ENCODE measurements at places on chromosomes 6 and 20.

DNA sequence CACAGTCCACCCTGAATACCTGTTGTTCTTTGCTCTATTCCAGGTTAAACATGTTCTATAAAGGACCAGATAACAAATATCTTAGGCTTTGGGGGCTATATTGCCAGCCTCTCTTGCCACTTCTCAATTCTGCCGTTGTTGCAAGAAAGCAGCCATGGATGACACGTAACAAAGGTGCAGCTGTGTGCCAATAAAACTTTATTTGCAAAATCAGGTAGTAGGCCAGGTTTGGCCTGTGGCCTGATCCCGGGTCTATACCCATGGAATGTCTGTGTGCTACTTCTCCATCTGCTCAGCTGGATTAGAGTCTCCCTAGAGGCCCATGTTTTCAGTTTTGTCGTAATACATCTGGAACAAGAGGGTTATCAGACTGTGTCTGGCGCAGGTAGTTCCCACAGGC is 175.3 kb upstream of the KCNG1 start:
- no peak for DNase-seq

GRCh38 chr6:126195625-126196236 is 144.2 kb upstream of the CENPW start:
- no peak for DNase-seq

DNA sequence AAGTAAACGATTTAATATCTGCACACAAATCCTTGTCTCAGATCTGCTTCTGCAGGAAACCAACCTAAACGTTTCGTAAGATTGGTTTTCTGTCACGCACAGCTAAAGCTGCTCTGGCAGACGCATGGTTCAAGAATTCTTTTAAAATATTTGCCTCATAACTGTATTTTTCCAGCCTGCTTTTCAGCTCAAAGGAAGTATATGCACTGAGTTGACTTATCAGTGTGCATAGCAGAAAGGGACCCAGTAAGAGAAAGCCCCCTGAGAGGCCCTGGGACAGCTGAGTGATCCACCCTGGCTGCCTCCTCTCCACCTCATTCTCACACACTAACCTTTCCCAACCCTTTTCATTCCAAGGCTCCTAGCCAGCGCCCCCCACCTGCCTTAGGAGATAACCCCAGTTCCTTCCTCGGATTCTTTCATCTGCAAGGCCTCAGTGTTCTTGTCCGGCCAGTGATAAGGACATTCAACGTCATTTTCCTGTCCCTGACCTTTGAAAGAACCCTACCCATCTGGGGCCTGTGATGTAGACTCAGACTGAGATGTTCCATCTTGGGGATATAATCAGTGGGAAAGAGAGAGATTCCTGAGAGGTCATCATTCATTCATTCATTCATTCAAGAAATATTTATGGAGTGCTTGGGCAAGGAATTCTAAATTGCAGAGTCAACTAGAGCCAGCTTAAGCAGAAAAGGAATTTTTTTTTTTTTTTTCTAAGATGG is 22.4 kb upstream of the SLC9A8 start:
- no peak for DNase-seq

DNA sequence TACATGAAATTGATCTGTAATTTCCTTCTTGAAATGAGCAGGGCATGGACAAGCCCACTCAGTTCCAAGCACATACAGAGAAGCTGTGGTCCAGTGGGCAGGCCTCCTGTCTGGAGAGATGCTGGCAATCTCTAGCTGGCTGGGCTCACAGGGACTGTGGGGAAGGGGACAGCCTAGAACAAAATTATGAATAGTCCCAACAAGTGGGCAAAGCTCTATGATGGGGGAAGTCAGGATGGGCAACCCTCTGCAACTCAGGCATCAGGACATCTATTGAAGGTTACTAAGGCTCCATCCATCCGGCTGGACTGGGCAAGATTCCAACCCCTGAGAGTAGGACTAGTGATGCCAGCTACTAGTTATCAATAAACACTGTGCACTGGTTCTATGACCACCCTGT is 40.9 kb downstream of the TRERF1 start:
- DNase-seq = no peak

DNA sequence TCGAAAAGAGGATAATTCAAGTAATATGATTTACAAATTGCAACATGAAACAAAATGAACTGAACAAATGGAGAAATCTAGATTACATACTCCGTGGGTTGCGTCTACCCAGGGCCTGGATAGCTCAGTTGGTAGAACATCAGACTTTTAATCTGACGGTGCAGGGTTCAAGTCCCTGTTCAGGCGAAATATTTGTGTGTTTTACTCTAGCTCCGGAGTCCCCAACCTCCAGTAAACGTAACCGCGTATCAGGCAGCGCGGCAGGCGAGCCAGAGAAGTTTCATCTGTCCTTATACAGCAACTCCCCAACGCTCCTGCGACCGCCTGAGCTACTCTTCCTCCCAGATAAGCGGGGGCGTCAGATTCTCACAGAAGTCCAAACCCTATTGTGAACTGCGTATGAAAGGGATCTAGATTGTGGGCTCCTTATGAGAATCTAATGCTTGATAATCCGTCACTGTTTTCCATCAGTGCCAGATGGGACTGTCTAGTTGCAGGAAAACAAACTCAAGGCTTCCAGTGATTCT is 176.1 kb downstream of the TRIM27 start:
- no peak for DNase-seq

- DNase-seq = no peak
These were observed 32.4 kb upstream of the SMOC2 start for GRCh38 chr6:168408504-168409136.

- DNase-seq = no peak
These were observed 1.5 kb downstream of the PPP1R14C start for GRCh38 chr6:150144294-150144868.

- no peak for DNase-seq
These were observed 23.3 kb downstream of the TMC2 start for GRCh38 chr20:2559651-2560050.

- no peak for DNase-seq
These were observed 329.1 kb downstream of the LAMA2 start for GRCh38 chr6:129212081-129212480.

GRCh38 chr20:14838663-14839628 is 501.5 kb upstream of the FLRT3 start:
- DNase-seq = no peak

- DNase-seq = no peak
These were observed 616 bp downstream of the TUBB start for GRCh38 chr6:30720738-30721197.

DNA sequence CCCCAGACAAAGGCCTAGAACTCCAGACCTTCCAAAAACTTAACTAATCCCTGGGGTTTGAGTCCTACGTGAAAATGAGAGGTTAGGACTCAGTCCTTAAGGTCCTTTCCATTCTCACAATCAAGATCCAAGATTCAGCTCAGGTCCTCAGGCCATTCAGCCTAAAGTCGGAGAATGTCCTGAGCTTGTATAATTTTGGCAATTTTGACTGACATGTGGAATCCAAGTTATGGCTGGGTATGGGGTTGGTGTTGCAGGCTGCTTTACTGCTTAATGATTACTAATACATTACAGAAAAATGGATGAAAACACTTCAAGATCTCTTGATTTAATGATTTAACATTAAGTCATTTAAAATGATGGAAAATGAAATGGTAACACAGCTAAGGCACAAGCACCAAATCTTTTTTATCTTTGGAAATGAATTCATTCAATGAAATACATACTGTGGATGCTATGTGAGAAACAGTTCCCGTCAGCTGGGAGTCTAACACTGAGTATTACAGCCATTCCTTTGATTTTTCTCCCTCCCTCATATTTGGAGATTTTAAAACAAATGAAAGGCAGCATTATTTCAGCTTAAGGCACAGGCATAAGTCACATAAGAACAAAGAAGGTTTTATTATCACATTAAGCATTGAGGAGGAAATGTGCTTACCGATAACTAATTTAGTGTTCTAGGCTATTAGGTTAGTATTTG is 1.3 kb downstream of the ARHGAP18 start:
- no peak for DNase-seq

DNA sequence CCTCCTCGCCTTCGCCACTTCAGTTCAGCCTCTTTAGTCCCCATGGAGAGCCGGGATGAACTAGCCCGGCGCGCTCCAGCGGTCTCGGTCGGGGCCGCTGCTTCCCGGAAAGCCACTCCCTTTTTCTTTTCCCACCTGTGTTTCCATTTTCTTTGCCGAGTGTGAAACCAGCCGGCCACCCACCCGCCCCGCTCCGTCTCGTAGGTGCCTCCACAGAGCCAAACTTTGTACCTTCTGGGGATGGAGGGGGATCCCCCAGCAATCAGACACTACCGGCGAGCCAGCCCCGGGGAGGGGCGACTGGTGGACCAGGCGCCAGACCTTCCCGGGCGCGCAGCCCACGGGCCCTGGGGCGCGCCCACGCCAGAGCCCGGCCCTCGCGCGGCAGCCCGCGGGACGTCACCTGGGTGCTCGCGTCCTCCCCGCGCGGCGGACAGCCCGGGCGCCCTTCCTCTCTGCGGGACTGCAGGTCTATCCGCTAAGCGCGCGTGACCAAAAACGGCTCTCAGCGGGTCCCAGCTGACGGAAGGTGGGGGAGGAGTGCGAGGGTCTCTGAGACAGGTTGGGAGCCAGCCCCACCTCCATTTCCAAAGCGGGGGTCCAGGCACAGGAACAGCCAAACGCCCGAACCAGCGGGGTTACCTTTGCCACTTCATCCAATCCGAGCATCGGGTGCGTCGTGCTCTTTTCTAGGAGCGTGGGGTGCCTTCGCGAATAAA is at the start of gene MCHR2:
TSS of gene MCHR2 (minus strand) at position 691 of the 719 bp plus-strand sequence. CDS start 38,076 bp downstream, outside the sequence.
- DNase-seq = no peak

DNA sequence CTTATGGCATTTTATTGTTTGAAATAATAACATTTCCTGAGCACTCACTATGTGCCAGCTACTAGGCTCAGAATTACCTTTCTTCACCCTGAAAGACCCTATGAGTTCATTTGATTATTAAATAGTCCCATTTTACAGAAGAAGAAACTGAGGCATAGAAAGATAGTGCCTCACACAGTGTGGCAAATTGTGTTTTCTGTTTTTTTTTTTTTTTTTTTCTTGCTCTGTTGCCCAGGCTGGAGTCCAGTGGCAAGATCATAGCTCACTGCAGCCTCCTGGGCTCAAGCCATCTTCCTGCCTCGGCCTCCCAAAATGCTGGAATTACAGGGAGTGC is 59.7 kb upstream of the PTPN1 start:
- DNase-seq = no peak

DNA sequence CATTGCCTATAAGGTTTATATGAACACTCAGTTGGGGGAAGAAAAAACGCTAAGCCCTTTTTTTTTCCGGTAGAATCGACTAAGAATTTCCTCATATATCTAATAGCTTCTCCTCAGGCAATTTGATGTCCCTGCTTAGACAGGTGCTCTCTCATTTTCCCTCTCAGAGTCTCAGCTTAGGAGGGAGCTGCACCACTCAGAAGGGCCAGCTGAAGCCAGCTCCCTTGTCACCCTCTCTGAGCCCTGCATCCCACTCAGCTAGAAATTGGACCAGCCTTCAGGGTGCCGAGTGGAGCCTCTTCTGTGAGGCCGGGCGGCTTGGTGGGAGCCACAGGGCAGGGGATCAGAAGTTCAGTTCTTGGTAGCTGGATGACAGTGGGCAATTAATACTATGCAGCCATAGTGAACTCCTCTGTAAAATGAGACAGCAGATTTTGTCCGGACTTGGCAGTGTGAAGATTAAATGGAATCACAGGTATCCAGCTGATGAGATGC is 368.5 kb downstream of the MAFB start:
- no peak for DNase-seq

DNA sequence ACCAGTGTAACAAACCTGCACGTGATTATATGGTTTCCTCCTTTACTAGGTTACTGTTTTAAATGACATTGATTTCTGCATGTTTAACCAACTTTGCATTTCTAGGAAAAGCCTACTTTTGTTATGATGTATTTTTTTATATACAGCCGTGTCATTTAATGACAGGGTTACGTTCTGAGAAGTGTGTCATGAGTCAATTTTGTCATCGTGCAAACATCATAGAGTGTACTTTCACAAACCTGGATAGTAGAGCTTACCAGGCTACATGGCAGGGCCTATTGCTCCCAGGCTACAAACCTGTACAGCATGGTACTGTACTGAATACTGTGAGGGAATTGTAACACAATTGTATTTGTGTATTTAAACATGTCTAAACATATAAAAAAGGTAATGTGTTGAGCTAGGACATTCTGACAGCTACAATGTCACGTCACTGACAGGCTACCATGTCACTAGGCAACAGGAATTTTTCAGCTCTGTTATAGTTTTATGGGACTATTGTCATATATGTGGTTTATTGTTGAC is 205.3 kb downstream of the PRL start:
- DNase-seq = no peak

DNA sequence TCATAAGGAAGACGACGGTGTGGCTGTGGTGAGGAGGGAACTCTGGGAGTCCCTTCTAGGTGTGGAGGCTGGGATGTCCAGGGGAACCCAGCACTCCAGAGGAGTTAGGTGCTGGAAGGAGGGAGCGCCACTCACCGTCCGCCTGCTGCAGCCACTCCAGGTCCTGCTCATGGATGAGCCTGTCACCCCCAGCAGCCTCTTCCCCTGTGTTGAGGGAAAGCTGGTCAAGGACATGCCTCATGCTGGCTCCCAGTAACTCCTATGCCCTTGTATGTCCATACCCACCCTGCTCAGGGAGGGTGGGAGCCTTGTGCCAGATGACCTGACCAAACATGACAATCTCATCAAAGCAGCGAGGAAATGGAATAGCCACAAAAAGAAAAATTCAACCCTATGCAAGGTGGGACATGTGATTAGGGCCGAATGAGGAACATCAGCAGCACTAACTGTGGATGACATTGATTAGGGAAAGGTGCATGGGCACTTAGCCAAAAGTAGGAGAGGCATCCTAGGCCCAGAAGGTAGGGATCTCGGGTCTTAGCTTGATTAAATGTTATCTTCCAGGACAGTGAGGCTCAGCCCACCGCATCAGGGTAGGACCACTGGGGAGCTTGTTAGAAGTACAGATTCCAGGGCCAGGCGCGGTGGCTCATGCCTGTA is 3.0 kb downstream of the DNPH1 start:
- no peak for DNase-seq

DNA sequence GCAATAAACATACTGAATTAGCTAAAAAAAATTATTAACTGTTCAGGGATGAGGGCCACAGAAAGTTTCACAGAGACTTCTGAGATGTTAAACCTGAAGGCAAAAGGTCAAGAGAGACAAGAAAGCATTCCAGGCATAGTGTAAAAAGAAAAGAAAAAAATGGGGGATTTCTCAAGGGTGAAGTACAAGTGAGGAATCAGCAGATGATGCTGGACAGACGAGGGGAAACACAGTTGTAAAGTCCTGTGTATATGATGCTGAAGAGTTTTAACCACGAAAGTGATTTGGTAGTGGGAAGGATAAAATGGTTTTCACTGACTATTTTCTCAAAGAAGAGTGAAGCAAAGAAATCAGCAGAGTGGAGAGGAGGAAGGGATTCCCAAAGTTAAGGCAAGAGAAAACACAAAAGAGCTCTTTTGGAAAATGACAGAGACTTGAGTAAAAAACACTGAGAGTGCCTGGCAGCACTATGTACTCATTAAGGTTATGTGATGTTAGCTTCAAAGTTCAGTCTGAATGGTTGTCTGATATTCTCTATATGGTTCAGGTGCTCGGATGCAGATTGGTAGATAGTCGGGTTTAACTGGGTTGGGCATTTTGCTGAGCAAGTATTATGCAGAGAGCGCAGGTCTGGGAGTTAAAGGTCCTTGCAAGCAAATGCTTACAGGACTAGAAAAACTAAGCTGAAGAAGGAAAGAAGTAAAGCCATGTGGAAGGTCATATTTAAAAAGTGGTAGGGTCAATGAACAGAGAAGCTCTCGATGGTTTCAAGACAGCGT is 16.4 kb downstream of the RAB23 start:
- DNase-seq = no peak

- DNase-seq = no peak
These were observed 96.6 kb upstream of the AKIRIN2 start for GRCh38 chr6:87798393-87799278.

GRCh38 chr20:9744551-9744950 is 94.3 kb downstream of the PAK5 start:
- DNase-seq = no peak
